Hematopoietic multipotent progenitor cell (in vitro differentiated cells): ENCODE measurements at places on chromosomes 1 and 21.

GRCh38 chr1:41616563-41616962, 132.1 kb upstream of the EDN2 start:
- DNase-seq: no peak

DNA sequence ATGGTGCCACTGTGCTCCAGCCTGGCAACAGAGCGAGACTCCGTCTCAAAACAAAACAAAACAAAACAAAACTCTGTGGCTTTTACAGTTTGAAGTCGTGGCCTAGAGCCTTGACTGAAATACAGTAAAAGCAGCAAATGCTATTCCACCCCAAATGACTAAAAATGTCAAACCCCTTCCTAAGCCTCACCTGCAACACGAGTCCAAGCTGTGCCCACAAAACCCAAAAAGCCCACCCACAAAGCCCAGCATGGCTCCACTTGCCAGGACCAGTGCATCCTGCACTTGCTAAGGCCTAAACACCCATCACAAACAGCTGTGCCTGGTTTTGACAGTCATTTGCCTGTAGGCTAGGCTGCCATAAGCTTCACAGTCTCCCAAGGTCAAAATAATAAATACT, 21.3 kb downstream of the VAV3 start:
- DNase-seq: no peak

DNA sequence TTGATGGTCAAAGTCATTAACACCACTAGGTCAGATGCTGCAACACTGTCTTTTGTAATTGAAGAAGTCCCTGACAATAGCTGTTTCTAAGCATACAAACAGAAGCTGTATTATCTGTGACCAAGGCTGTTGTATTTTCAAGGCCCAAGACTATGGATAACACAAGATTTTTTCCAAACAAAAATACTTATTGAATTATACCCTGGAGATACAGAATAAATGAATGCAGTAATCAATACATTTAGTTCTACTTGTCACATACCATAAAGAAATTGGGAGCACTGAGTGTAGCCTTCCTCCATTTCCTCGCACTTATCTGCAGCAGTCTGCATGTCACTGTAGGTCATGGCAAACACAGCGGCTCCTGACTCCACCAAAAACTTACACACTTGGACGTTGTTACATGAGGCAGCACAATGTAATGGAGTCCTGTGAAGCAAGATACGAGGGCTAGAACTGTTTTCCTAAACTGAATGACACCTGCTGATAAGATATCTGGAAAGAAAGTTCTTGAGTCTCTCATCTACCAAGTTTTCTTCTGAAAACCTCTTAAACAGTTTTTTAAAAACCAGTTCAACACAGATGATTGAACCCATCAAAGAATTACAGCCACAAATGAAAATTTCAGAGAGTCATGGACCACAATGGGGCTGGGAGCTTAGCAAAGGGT, 56.9 kb downstream of the TP53BP2 start:
- no peak for DNase-seq

DNA sequence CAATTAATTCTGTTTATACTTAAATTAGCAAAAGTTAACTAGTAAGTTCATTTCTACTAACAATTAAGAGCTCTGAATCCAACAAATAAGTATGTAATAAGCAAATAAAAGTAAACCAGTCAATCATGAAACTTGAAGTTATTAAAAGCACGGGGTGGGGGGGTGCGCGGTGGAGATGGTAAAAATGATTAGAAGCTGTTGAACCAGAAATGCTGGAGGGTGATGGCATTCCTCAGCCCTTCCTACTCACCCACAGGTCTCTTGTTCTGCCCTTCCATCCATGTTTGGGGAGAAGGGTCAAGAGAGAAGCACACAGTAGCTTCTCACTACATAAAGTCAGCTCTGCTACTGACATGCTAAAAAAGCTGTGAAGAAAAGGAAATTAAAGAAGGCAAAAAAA, 63.5 kb downstream of the AKT3 start:
- no peak for DNase-seq

DNA sequence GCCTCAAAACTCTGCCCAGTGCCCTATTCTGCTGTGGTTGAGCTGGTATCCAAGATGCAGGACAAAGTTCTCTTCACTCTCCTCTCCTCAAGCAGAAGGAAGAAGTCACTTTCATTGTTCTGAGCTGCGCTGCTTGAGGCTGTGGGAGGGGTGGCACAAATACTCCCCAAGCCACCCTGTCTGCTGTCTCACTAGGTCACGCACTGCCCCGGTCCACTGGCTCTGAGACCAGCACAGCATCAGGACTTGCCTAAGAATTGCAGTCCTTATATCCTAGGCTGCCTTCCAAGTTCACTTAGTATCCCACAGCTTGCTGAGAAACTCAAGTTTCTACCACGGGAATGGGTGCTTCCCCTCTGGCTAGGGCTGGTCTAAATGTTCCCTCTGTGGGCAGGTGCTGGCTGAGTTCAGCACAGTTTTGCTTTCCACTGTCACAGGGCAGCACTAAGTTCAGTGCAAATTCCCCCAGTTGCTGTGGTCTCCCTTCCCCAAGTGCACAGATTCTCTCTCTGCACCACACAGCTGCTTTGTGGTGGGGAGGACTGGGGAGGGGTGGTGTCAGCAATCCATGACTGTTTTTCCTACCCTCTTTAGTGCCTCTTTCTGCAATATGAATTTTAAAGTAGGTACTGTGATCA, 32.4 kb downstream of the SLC9C2 start:
- DNase-seq: no peak

DNA sequence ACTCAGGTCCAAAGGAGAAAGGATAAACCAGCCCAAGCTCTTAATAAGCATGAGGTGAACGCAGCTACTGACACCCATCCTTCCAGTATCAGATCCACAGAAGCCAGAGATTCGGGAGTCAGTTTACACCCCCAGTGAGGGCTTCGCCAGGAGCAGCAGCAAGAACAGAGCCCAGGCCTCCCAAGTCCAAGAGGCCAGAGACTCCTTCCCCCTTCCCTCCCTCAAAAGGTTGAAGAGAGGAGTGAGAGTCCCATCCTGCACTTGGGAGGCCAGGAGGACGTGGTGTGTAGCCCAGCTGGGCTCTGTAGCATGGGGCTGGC, 72.8 kb downstream of the MRPL37 start:
- DNase-seq: no peak

- peak; percentile 64 for DNase-seq
These were observed 34.0 kb downstream of the ST6GALNAC5 start for GRCh38 chr1:76901158-76901767.

- DNase-seq: no peak
These were observed 909 bp upstream of the APP start for GRCh38 chr21:26171258-26172100.

DNA sequence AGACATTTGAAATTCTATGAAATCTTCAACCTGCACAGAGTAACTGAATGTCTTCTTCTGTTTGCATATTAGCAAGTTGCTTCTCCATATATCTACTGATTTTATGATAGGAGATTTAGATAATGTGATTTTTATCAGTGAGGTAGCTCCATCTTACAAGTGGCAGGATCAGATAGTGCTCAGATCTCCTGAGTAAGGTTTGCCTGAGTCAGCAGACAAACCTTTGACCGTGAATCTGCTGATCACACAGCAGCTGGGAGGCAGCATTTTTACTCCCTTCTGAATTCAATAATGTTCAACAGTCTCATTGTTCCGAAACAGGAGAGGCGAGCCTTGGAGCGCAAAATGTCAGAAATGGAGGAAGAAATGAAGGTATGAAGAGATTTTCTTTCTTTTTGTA, 141.4 kb downstream of the SYT2 start:
- DNase-seq: no peak

- DNase-seq: no peak
These were observed 33.9 kb upstream of the CAMK1G start for GRCh38 chr1:209549443-209550205.
